Memory B cell (primary cell): ENCODE measurements at places on chromosomes 16 and 17.

- DNase-seq, result no peak
Observed at GRCh38 chr16:85422632-85423550, 190.2 kb upstream of the GSE1 start.

- DNase-seq, result no peak
Observed at GRCh38 chr17:32602396-32602795, 115.6 kb downstream of the CDK5R1 start.

DNA sequence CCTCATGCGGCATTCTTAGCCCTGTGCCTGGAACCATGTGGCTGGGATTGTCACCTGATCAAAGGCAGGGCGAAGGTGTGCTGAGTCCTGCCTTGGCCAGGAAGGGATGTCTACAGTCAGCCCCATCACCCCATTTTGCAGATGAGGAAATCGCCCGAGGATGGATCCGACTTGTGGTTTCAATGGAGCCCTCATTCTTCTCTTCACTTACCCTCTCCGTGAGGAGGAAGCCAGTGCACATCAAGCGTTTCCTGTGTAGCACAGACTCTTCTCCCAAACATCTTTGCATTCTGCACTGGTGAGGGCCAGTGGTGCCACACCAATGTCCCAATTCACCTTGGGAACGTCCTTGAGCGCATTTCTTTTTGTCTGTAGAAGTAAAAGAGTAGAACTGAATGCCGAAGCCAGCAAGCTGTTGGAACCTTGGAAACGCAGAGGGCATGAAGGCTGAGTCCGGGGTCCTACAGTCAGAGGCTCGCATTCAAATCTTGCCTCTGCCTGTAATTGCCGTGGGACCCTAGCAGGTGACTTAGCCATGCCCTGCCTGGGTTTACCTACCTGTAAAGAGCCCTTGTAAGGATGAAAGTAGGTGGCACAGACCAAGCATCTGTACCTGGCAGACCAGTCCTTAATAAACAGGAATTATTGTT is 85.4 kb downstream of the IRF8 start:
- DNase-seq, result no peak

- DNase-seq, result peak; percentile 84
Observed at GRCh38 chr17:74744714-74745547, 3.5 kb upstream of the NHERF1 start.

DNA sequence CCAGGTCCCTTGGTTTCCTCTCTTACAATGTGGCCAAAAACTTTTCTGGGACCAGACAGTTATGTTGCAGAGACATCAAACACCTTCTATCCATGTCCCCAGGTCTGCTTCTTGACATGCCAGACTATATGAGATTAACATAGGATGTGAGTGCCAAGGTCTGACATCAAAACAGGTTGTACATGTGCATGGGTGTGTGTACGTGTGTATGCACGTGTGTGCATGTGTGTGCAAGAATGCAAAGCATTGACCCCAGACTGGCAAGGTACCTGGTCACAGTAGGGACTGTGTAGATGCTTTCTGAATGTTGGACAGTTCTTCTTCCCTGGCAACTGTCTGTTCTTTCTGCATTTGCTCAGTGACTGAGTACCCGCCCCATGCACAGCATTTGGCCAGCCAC is 85.6 kb downstream of the NDE1 start:
- no peak for DNase-seq

DNA sequence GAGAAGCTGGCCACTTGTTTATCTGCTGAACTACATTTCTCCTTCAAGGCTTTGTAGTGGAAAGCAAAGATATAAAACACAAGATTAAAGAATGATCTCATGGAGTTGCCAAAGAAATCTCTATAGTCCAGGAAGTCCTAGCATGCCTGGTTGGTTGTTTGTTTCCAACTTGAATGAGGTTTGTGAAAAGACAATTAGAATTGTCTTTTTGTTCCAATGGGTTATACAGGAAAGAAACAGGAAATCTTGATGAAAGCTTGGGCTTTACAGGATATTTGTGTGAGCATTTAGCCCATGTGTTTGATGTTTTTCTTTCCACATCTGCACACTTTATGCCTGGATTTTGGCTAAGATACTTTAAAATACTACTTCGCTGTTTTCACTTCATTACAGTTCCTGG is 273.4 kb downstream of the CEP112 start:
- no peak for DNase-seq

DNA sequence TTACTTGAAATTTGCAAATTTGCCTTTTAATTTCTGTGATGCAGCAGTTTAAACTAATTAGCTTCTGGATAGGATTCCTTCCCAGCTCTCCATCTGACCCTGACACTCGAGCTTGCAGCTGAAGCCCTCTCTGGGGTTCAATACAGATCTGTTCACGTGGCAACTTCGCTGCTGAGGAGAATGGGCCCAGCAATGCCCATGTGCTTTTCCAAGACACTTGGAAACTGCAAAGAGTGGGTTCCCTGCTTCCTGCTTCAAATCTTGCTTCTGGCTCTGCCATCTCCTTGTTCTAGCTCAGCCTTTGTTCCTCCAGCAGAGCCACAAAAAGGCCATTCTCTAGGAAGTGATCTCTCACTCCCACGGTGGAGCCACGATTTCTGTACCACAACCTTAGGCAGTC is 50.0 kb upstream of the IRX6 start:
- DNase-seq, result no peak

DNA sequence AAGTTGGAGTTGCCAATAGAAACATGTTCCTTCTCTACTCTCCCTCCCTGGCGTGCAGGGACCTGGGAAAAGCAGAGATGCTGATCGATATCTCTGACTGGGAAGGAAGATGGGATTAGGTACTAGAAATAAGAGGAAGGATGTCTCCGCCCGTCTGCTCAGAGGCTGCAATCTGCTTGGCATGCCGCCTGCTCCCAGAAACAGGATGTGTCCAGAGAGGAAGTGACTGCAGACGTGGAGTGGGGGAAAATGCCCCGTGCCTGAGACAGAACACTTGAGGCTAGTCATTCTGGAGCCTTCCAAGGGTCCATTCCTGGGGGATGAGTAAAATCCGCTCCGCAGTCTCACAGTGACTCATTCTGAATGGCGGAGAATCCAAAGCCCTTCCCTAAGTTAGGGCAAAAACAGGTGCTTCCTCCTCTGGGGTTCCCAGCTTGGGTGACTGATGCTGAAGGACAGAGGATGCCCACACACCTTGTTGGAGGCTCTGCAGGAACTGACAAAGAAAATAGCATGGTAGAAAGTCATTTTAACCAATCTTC is 45.0 kb upstream of the SMURF2 start:
- DNase-seq, result no peak

- no peak for DNase-seq
Observed at GRCh38 chr16:56120447-56121155, 70.7 kb upstream of the GNAO1 start.

- no peak for DNase-seq
Observed at GRCh38 chr17:48825446-48826381, 5.1 kb upstream of the CALCOCO2 start.

- DNase-seq, result no peak
Observed at GRCh38 chr16:75377729-75378386, 55.4 kb downstream of the CFDP1 start.

GRCh38 chr16:54780266-54780665 is 150.4 kb upstream of the IRX5 start:
- DNase-seq, result no peak

GRCh38 chr16:50322333-50322732 is 46.5 kb downstream of the BRD7 start:
- no peak for DNase-seq

GRCh38 chr17:59783221-59784047 is 76.0 kb downstream of the VMP1 start:
- DNase-seq, result no peak

DNA sequence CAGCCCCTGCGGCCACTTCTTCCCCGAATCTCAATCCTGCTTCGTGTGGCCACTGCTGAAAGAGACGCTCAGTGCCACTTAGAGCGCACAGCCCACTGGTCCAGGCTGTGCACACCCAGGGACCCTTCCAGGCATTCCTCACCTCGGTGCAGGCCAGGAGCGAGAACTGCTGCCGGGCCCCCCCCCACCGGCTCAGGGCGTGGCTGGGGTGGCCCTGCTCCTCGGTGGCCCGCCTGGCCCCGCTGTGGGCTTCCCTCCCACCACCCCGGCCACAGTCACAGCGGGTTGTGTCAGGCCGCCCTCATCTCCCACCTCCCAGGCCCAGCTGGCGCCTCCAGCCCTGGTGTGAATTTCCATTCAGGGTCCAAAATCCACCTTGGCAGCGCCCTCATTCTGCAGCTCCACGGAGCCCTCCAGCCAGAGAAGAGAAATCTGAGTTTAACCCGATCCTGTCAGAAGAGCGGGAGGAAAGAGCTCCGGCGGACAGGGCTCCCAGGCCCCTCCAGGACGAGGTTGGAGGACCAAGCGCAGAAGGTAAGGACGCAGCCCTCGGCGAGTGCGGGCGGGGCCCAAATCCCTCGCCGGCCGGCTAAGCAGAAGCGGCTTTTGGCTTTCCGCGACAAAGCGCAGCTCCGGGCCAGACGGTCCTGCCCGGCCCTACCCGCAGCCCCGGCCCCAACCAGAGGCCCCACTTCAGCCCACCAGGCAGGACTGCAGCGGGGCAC is 12.0 kb downstream of the TBC1D16 start:
- DNase-seq, result no peak

GRCh38 chr17:29683481-29683880 is 60.8 kb upstream of the CORO6 start:
- DNase-seq, result no peak

DNA sequence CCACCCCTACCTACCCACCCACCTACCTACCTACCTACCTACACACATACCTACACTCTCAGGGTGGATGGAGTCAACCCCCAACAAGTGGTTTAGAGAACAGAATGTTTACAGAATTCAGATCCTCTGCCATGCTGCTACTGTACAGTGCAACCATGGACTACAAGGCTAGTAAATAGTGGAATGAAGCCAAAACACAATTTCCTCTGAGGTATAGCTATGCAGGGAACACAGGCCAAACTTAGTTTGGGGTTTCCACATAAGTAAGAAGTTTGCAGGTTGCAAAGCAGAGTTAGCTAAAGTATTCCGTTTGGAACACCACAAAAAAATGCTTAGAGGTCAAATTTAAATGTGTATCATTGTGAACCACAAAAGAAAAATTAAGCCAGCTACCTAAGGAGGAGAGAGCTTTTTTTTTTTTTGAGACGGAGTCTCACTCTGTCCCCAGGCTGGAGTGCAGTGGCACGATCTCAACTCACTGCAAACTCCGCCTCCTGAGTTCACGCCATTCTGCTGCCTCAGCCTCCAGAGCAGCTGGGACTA is 2.7 kb upstream of the AP1G1 start:
- no peak for DNase-seq

GRCh38 chr16:47873434-47873833 is 282.4 kb downstream of the ABCC12 start:
- DNase-seq, result no peak

GRCh38 chr16:49333259-49333597 is 40.4 kb upstream of the C16orf78 start:
- DNase-seq, result no peak

DNA sequence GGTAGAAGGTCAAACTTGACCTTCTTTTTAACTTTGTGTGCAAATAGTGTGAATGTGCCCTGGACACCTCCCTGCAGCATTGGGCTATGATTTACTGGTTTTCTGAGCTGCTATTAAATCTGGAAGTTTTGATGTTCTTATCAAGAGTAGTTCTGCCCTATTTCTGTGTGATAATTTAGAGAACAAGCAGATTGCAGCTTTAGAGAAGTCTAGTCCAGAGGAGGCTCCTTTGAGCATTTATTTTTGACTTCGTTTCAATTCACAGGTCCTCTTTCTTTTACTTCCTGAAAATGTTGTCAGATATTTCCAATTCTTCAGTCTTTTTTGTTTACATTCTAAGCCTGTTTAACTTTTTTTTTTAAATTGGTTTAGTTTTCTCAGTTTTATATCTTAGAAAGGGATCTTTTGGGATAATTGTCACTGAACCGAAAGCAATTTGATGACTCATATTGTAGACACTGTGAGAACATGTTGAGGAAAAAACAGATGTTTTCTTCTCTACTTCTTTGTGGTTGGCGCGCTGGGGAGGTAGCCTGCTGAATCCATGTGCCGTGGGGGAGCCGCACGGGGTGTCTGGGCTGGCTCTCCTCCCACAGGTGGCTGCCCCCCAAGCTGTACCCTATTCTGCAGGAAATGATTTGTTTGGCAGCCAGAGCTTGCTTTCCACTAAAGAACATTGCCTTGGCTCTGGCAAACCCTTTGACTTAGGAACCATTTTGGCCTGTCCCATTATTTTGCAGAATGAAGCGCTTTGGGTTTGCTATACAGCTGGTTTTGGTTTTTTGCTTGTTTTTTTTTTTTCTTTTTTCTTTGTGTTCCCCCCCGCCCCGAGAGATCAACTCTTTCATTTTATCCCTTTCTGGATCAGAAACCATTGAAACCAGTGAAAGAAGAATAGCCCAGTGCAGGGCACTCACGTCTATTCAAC is 53.4 kb downstream of the MFSD11 start:
- DNase-seq, result no peak

GRCh38 chr16:47949714-47950113 is 206.1 kb downstream of the ABCC12 start:
- DNase-seq, result no peak

GRCh38 chr16:13479549-13479948 is 440.4 kb upstream of the ERCC4 start:
- no peak for DNase-seq

DNA sequence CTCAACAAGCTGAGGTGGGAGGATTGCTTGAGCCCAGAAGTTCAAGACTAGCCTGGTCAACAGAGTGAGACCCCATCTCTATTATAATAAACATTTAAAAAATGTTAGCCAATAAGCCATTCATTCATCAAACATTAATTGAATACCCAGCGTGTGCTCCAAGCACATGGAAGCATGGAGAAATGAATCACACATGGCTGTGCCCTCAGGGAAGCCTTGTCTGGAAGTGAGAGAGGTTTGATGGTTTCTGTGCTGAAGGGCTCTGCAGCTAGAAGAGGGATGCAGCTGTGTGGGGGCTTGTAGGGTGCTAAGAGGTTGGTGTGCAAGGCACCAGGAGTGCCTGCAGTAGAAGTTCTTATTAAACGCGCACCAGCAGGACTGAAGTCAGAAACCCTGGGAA is 11.2 kb downstream of the CYB5D2 start:
- no peak for DNase-seq

- peak; percentile 35 for DNase-seq
Observed at GRCh38 chr16:28309811-28310311, 17.5 kb downstream of the SBK1 start.

- no peak for DNase-seq
Observed at GRCh38 chr16:28925386-28926228, 569 bp upstream of the RABEP2 start.

- DNase-seq, result no peak
Observed at GRCh38 chr17:1260086-1260769, 10.0 kb upstream of the BHLHA9 start.
